ENCODE measurements at places on chromosomes 11 and 22.

DNA sequence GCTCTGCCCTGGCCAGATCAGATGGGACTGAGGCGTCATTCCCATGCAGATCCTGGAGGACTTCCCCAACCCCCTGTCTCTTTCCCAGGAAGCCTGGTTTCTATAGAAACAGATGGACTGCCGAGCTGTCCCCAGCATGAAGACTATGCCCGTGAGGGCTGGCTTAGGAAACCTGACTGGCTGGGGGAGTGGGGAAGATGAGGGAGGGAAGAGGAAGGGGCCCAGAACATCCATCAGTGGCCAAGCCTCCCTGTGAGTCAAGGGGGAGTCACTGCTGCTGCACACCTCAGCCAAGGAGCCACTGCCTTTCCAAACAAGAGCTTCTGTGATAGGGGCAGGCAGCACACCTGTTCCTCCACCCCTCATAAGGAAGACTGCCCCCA lies 5.8 kb downstream of the TP53I11 start:
- DNase-seq, result no peak

DNA sequence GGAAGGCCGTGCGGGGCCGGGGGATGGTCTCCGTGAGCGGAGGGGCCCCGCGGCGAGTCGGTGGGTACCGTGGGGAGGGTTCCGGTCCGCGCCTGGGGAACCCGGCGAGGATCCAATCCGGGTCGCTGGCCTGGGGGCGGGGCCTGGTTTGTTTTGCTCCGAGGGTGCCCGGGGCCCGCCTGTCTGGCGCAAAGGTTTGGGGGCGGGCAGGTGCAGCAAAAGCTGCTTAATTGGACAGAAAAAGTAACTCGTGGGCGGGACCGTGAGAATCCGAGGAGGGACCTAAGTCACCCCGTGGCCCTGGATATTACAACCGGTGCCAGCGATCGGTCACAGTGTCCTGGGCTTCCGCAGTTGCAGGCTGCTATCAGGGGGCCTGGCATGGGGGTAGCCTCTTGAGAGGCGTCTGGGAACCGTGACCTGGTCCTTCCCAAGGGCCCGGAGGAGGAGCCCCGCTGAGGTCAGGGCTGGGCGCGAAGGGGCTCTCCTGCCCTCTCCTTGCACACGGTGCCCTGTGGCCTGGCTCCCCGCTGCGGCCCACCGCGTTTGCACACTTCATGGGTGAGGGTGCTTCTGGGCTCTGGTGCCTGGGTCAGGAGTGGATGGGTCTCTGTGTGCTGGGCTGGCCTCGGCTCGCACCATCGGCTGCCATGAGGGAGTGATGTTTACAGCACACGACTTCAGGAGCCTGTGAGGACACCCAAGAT lies 1.4 kb downstream of the PNPLA2 start:
- peak; percentile 92 for DNase-seq

- DNase-seq, result no peak
Measured at GRCh38 chr11:76768088-76768908, 14.9 kb upstream of the TSKU start.

DNA sequence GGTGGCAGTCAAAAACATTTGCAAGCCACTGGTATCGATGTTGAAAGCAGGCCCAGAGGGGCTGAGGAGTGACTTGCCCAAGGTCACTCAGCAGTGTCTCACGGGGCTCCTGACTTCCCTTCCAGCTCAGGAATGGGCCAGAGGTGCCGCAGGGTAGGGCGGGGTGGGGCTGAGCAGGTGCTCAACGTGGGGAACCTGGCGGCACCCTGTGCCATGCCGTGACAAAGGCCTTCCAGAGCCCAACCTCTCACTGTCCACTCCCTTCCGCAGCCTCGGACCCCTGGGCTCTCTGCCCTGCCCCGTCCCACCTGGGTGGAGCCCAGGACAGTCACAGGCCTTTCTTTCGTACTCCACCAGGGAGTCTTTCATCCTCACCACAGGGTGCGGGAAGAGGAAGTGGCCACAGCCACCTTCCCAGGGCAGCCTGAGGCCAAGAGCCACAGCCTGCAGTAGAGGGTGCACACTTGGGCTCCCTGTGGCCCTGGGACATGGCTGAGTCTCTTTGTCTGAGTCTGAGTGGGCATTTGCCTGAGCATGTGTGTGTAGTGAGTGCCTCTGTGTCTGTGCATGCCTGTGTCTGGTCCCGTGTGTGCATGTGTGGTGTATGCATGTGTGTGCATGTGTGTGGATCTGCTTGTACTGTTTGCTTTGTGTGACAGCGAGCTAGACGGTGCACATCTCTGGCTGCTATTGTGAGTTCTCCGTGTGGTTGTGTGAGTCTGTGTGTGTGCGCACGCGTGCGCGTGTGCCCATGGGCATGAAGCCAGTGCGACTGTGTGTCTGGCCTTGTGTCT lies 6.0 kb upstream of the LIF start:
- no peak for DNase-seq

DNA sequence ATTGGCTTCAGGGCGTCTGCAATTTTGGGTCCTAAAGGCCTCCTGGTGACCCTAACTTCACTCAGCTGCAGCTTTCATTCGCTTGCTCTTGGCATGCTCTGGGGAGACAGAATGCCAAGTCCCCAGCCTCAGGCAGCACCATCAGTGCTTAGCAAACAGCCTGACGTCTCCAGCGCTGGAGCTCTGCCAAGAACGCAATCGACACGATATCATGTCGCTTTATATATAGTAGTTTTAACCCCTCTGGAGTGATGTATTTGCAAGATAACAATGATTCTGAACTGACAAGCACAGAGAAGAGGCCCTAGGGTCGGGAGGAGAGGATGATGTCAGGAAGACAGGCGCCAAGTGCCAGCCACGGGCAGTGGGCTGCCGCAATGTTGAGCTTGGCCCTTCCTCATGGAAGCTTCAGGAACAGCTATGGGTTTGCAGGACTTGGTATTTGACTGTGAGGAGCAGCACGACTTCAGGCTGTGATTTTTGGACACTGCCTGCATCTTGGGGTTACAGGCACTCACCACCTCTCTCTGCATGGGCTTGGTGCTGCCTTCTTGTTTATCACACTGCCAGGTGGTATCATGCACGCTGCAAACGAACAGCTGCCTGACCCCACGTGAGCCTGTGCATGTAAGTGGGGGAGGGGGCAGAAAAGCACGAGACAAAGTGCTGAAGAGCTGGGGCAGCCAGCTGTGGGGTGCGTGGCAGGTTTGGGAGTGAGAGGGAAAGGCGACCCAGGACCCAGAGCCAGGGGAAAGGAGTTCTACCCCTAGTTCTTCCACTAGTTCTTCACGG lies 26.1 kb downstream of the B3GAT1 start:
- no peak for DNase-seq

GRCh38 chr11:64868904-64869570 lies 9.4 kb downstream of the EHD1 start:
- no peak for DNase-seq

DNA sequence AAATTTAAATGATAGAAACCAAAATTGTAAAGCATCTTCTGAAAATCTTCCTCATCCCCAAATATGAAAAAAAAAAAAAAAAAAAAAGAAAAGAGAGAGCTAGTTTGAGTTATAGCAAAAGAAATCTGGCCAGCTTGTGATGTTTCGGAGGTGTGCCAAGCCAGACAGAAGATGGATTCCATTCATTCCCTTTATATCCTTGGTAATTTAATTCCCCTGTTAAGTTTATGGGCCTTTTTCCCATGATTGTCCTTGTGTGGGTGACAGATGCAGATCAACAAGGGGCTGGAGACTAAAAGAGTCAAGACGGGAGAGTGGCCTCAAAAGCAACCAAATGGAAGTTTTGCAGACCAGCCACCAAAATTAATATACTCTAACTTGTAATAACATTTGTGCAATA lies 47.6 kb upstream of the PARVA start:
- no peak for DNase-seq

DNA sequence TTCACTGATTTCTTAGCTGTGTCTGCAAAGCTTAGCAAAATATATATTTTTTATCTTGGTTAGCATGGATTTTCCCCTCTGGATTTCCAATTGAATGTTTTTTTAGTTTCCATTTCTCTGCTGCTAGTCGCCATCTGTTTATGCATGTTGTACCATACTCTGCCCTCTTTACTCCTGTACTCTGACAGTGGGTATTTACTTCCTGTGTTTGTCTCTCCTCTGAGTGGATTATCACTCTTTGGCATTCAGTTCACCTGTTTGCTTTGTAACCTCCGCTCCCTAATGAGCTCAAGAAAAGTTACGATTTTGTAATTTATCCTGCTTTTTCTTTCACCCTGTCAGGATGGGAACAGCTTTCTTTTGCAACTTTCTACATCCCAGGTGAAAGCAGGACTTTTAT lies 59.1 kb downstream of the PDHX start:
- no peak for DNase-seq

DNA sequence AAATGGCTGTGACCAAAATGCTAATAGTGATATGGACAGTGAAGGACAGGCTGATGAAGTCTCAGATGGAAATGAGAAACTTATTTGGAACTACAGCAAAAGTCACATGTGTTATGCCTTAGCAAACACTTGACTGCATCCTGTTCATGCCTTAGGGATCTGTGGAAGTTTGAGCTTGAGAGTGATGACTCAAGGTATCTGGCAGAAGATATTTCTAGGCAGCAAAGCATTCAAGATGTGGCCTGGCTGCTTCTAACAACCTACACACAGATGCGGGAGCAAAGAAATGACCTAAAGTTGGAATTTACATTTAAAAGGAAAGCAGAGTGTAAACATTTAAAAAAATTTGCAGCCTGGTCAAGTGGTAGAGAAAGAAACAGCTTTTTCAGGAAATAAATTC lies 28.1 kb upstream of the CD81 start:
- no peak for DNase-seq

- DNase-seq, result no peak
Measured at GRCh38 chr11:121330614-121331435, 38.3 kb downstream of the SC5D start.

GRCh38 chr11:90847268-90847886 lies 624.5 kb upstream of the CHORDC1 start:
- no peak for DNase-seq

DNA sequence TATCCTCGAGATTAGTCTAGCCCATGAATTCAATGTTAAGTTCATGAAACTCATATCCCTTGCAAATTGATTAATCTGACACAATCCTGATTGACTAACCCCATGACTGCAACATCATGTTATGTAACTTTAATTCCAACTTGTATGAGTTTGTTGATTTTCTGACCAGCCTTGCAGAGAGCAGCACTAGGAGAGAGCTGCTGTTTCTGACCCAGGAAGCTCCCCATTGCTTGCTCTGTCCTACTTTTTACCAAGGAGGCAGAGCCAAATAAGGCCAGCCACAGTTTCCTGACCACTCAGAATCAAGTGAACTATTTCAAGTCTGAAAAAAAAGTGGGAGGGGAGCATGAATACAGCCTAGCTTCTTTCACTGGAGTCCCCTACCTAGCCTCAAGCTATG lies 13.2 kb downstream of the MPZL3 start:
- DNase-seq, result no peak

DNA sequence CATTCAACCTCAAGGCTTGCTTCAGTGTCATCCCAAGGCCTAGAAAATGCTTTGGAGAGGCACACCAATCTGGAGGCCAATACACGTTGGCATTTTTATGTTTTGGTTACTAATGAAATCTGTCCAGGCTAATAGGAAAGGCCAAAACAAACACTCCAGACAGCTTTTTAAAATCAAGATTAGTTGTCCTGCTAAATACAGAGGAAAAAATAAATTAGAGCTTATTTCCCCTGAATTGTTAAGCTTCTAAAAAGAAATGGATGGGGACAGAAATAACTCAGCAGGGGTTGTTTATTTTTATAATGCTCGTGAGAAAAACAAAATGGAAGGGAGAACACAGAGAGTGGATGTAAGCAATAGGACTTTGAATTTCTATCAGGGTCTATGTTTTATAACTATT lies 438.5 kb upstream of the LRRC4C start:
- DNase-seq, result no peak

DNA sequence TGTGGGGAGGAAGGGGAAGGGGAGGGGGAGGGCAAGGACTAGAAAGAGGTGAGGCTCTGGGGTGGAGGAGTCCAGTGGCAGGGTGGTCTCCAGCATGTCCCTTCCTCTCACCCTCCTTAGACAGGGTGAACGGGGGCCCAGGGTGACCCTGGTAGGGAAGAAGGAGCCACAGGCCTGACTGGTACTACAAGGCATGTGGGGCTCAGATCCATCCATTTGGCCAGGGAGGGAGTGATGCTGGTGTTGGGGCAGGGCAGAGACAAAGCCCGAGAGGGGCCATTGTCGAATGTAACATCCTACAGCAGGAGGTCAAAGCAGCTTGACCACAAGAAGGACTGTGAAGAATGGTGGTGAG lies 69.0 kb upstream of the SHISAL1 start:
- DNase-seq, result no peak

DNA sequence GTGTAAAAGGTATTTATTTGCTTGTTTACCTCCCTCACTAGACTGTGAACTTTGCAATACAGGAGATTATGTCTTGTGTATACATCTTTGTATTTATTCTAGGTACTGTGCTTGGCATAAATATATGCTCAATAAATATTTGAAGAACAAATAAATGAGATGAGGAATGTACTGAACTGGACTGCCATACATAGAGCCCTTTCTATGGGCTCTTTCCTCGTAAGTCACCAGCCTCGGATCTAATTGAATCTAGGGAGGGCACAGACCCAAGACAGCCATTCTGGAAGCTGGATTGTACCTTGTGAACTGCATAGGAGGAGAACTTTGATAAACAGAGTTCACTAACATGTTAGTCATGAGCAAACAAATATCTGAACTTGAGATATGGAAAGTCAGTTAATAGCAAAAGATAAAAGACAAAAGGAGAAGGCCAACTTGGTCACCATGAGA lies 503.9 kb downstream of the INSC start:
- no peak for DNase-seq

GRCh38 chr22:25690798-25691197 lies 51.2 kb upstream of the MYO18B start:
- no peak for DNase-seq

GRCh38 chr11:131474947-131475346 lies 104.5 kb downstream of the NTM start:
- DNase-seq, result no peak

GRCh38 chr11:69635195-69635594 lies 5.8 kb upstream of the CCND1 start:
- DNase-seq, result no peak

Data from stimulated activated CD8-positive, alpha-beta memory T cell treated with anti-CD3 and anti-CD28 coated beads, Interleukin-4, amount 100 ng/mL, for 1 hour (primary cell).